ENCODE measurements at places on chromosomes 12 and 14. TPM values are rescaled to one million over a fixed set of nuclear protein-coding genes. Genes with fewer than 3 reads are reported as not detected.

SUOX gene
- total RNA-seq, result 20.3 TPM

DPF3 gene
- 34.4 TPM for total RNA-seq

FAIM2 gene
- 26.3 TPM for total RNA-seq

NFKBIA gene
- total RNA-seq, result 149 TPM

SPIC gene
- not detected for total RNA-seq

HOXC6 gene
- not detected for total RNA-seq

HCAR3 gene
- total RNA-seq, result 2.1 TPM
